ENCODE measurements at places on chromosomes 11 and 22.

- peak; percentile 82 for DNase-seq
These were observed at the start of gene IGSF9B for GRCh38 chr11:133956650-133957633. IGSF9B (minus strand) TSS chr11:133956968; CDS start chr11:133956754, 214 bp downstream.

DNA sequence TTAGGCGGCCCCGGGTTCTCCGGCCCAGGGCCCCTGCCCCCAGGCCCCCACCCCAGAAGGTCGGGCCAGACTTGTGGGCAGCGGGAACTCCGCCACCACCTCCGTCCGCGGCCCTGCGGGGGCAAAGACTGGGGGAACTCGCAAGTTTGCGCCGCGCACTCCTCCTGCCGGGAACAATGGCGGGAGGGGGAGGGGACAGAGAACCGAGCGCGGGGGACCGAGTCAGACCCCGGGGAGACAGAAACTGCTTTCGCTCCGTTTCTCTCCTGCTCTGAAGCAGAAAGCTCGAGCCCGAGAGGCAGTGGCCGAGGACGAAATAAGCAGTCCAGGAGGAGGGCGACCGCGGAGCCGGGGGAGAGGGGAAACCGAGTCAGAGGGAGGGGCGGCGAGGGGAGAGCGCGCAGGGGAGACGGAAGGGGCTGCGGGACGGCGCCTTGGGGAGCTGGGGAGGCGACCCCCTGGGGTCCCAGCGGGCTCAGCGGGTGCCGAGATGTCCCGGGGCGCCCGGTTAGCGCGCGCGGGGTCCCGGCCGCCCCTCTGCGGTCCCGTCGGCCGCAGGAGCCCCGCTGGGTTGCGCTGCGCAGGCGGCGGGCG is 555 bp downstream of the TP53I11 start:
- peak; percentile 64 for DNase-seq

GRCh38 chr11:84905411-84905810 is 721.7 kb downstream of the DLG2 start:
- DNase-seq = no peak

GRCh38 chr11:78459738-78460137 is 42.1 kb upstream of the GAB2 start:
- DNase-seq = no peak

DNA sequence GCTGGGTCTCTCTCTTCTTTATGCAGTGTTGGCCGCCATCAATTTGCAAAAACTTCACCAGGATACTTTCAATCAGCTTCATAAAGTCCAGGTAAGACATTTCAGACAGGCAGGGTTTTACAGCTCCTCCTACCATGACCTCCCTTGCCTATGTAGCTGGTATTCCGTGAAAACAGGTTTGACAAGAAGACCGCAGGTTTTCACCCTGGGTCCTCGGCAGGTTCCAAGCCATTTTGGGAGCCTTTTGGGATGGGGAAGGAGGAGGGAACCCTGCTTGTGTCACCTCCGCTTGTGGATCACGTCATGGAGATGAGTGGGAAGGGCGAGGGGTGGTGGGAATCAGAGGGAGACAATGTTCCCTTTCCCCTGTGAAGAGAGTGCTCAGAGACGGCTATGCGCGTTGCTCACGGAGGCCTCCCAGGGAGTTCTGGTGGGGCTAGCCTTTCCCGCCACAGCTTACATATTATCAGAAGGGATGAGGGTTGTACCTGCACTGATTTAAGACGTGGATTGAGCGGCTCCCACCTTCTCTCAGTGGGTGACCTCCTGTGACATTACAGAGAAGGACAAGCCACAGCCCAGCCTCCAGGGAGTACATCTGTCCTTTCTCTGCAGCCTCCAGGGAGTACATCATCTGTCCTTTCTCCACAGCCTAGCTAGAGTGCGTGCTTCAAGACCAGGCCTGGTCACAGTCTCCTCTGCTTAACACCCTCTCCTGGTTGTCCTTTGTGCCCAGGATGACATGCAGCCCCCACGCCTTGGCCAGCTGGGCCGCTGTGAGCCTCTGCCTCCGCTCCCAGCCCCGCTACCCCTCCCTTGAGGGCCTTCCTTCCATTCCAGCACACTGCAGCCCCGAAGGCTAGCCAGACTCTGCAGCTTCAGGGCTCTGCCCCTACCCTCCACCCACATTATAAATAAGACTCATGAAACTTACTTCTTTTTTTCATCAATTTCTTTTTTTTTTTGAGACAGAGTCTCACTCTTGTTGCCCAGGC is 17.2 kb downstream of the GLB1L3 start:
- DNase-seq = no peak

GRCh38 chr11:72250661-72251464 is 6.9 kb upstream of the PHOX2A start:
- DNase-seq = no peak

DNA sequence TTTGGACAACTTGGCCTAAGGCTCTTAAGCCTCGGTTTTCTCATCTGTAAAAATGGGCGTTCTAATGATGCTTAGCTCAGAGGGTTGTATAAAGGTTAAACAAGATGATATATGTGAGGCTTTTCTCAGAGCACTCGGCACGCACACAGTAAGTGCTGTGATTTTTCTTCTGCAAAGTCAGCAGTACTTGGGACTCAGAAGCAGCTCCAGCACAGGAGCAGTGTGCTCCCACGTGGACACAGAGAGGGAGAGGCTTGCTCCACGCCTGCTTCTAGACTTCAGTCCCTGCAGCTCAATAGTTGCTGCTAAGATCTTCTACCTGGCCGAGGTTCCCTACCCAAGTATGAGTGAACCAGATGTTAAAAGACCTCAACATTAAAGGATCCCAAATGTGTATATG is 39.9 kb upstream of the PHF21A start:
- DNase-seq = no peak

GRCh38 chr11:7413961-7414915 is 71.1 kb upstream of the OLFML1 start:
- no peak for DNase-seq

DNA sequence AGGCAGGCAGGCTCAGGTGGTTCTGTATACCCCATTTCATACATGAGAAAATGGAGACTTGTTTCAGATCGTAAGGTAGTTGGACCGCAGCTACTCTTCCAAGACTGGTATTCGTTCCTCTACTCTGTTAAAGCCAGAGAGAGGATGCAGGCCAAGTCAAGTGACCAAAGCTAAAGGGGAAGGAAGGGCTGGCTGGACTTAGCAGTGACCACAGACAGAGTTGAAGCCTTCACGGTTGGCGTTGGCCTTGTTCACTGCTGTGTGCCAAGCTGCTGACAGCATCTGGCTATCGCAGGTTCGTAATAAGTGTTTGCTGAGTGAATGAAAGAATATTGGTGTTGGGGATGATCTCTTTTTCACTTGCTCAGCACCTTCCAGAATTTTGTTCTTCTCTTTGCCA is 64.2 kb downstream of the PTPRJ start:
- no peak for DNase-seq

DNA sequence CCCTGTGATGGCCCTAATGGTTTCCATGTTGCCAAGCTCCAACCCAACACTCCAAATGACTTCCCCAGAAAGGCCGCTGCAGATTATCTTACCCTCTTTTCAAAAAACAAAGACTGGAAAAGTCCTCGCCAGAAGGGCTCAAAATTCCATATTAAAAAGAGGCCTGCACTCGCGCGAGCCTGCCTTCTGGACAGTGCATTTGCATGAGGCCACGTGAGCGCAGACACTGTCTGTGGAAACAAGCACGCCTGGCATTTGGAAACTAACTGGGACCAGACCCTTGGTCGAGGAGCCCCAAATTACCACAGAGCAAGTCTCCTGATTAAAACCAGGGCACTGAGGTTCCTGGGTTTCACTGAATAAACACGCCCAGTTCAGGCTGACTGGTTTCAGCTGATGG is 42.9 kb downstream of the ABTB2 start:
- DNase-seq = no peak

DNA sequence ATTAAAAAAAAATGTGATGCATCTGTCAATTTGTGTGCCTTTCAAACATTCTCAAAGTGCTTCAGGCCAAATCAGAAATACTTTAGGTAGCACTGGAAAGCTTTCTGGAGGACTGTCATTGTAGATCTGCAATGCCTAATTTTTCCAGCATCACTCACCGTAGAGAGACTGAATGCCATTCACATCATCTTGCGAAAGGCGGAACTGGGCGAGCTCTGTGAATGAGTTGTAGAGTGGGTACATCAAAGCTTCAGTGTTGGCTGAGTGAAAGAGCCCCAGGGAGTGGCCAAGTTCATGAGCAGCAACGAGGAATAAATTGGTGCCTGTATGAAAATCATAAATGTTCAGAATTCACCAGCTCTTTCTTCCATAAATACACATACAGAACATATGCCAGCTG is 4.0 kb downstream of the MMP10 start:
- no peak for DNase-seq

- no peak for DNase-seq
These were observed 563 bp downstream of the MDK start for GRCh38 chr11:46381819-46382645.

GRCh38 chr22:33271390-33272161 is 213.4 kb upstream of the SYN3 start:
- peak; percentile 41 for DNase-seq

- DNase-seq = no peak
These were observed 9.3 kb downstream of the OSBPL5 start for GRCh38 chr11:3155691-3156258.

- no peak for DNase-seq
These were observed 13.9 kb downstream of the CCDC157 start for GRCh38 chr22:30370641-30371230.

DNA sequence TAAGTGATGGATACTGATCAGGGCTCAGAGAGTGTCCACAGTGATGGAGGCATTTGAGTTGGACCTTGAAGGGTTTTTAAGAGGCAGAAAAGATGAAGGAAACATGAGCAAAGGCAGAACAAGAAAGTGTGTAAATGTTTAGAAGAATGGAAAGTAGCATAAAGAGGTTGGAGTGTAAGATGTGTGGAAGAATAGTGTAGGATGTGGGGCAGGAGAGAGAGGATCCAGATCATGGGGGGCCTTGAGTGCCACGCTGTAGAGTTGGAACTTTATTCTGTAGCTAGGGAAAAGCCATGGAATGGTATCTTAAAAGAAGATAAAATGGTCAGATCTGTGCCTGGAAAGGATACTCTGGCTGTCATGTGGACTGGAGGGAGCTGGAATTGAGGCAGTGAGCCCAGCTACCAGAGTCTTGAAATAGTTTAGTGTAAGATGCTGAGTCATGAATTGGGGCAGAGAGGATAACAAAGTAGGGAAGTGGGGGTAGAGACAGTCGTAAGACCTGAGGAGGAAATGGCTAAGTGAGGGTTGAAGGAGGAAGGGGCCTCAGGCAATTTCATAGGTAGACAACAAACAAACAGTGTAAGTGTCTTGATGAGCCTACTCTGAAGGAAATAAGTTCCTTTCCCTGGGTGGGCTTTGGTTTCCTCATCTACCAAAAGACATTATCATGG is 6.7 kb downstream of the KCNE3 start:
- DNase-seq = no peak

GRCh38 chr22:38230108-38230825 is 28.5 kb downstream of the MAFF start:
- no peak for DNase-seq

DNA sequence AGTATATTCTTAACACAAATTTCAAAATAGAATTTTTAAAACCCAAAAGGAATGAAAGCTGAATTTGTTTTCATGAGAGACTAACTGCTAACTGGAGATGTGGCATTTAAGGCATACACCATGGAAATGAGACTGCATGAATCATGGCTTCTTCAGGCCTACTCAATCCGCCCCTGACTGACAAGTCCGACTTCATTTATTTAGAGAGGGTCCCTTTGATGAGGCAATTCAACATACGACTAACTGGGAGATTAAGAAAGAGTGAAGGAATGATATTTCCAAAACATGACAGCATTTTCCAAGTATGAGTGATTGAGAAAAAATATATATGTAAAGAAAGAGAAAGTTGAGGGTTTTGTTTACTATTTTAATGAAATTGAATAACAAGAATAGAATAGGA is 720.1 kb downstream of the DLG2 start:
- DNase-seq = no peak

DNA sequence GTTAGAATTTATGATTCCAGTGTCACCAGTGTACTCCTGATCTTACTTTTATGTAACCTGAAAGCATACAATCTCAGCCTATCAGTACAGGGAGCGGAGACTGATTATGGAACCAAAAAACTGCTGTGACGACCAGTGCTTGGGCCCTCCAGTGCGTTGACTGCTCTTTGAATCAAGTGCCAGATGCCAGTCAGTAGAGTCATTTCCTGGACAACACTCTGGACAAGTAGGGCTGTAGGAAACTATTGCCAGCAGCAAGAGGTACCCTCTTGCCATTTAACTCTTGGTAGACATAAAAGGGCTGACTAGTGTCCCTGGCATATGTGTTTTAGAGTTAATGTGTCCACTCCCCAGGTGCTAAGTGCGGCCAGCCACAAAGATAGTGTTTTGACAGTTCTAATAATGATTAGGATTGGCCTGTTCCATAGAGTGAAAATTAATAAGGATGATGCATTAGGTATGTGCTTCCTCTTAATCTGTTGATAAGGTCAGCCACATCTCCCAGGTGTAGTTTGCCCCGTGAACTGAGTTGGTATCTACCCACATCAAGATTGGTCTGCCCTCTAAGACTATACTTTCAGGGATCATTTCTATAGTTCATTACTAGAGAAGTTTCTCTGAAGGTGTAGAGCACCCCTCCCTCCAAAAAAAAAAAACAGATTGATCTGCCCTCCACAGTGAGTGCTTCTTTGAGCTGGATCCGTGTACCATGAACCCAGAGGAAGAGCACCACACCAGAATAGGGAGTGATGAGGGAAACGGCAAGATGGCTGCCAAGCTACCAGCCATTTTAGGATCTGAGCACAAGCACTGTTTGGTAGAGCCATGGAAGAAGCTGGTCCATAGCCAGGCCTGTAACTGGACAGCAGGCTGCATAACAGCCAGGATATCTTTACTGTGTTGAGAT is 20.7 kb upstream of the AIFM3 start:
- DNase-seq = no peak

- no peak for DNase-seq
These were observed 154.4 kb upstream of the FAT3 start for GRCh38 chr11:92070026-92070889.

GRCh38 chr11:84414920-84415319 is 1128.8 kb upstream of the CCDC90B start:
- DNase-seq = no peak

GRCh38 chr11:61174273-61174672 is 13.0 kb upstream of the VPS37C start:
- DNase-seq = no peak

GRCh38 chr11:120027546-120028180 is 110.2 kb downstream of the TRIM29 start:
- DNase-seq = no peak
